ENCODE measurements at places on chromosomes 1 and 21. TPM values are rescaled to one million over a fixed set of nuclear protein-coding genes. Genes with fewer than 3 reads are reported as not detected.

AGBL4 gene
- not detected for total RNA-seq

DNA sequence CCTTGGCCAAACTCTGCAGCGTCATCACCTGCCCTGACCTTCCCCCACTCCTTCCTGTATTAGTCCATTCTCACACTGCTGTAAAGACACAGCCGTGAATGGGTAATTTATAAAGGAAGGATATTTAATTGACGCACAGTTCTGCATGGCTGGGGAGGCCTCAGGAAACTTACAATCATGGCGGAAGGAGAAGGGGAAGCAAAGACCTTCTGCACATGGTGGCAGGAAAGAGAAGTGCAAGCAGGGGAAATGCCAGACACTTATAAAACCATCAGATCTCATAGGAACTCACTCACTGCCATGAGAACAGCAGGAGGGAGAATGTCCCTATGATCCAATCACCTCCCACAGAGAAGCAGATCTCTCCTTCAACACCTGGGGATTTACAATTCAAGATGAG, 408.5 kb downstream of the PTPRU start:
- DNase-seq, result no peak

MTARC2 gene
- total RNA-seq, result 2.7 TPM

STUM gene
- not detected for total RNA-seq

DNA sequence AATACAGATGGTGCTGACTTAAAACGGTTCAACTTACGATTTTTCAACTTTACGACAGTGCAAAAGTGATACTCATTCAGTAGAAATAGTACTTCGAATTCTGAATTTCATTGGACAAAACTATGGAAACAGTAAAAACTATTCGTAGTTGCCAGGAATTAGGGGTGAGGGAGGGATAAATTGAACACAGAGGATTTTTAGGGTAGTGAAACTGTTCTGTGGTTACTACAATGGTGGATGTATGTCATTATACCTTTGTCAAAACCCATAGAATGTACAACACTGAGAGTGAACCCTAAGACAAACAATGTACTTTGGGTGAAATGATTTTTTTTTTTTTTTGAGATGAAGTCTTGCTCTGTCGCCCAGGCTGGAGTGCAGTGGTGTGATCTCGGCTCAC, 7.5 kb downstream of the DDR2 start:
- DNase-seq, result no peak

Measured in HT1080 (cell line).